Stromal cell of bone marrow (primary cell): ENCODE measurements at places on chromosomes 3 and 15.

GRCh38 chr3:25783661-25784512 is 644 bp upstream of the NGLY1 start:
- peak; percentile 5 for DNase-seq

DNA sequence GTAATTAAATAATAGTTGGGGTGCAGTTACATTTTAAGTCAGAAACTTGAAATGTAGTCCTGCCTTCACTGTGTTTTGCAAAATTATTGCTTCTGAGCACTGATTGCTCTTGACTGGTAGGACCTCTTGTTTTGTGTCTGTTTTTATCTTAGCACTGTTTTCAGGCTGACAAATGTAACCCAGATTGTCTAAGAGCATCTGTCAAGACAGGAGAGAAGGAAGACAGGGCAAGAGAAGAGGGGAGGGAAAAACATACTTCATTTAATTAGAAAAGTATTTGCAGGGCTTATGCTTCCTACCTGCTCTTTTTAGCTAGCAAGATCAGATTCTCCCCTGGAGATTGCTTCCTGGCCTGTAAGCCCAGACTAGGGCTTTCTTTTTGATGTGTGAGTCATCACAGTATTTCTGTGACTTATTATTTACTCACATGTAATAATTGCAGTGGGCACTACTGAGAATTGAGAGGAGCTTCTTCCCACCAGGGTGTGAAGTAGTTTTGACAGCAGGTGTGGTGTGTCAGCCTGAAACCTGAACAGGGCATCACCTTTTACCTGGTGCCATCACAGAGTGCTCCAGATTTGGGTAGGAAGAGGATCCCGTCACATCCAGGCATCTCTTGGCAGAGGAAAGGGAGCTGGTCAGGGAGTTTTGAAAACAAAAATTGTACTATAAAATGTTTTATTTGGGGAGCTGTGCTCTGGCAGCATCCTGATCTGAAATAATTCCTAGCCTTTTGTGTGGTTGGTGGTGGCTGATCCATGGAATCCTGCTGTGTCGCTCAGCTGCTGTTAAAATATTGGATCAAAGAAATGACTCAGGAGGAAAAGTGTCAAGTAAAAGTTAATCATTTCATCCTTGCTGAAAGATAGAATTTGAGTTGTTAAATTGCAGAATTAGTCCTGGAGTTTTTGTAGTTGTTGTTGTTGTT is 98.2 kb downstream of the TMEM108 start:
- DNase-seq = no peak

DNA sequence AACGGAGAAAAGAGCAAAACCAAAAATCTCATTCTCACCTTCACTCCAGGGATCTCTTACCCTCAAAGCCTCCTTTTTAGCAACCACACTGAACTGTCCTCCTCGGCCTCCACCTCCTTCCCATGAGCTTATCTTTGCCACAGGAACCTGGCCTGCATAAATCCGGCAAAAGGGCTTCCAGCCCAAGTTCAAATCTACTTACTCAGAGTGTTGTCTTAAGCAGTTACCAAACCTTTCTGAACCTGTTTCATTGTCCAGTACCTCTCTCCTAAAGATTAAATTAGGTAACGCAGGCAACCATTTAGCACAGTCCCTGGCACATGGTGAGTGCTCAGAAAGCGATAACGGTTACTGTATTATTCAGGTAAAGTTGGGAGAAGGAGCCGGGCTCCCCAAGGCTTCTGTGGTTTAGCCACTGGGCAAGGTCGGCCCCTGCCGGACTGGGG is 777 bp downstream of the CIB1 start:
- no peak for DNase-seq

GRCh38 chr3:48685603-48686511 is at the start of gene NCKIPSD:
TSS of gene NCKIPSD (minus strand) at chr3:48685915. CDS start at chr3:48685807, 108 bp downstream.
- peak; percentile 65 for DNase-seq

- DNase-seq = no peak
These were observed 65.9 kb downstream of the BTD start for GRCh38 chr3:15667484-15667883.

DNA sequence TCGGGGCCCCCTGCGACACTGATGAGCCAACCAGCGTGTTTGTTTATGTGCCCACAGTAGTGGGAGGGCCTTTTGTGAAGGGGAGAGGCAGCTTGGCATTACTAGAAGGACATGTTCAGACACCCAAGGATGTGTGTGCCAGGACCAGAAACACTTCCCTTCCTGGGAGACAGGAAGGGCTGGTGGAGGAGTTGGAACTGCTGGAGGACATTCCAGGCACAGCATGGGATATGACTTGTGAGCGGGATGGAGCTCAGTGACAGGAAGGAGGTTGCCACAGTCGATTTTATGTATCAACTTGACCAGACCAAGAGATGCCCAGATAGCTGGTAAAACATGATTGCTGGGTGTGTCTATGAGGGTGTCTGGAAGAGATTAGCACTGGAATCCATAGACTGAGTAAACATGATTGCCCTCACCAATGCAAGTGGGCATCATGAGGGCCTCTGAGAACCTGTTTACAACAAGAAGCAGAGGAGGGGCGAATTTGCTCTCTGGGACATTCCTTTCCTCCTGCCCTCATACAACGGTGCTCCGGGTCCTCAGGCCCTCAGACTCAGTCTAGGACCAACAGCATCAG is 106.4 kb upstream of the TLE3 start:
- DNase-seq = no peak

- DNase-seq = no peak
These were observed 266.1 kb downstream of the ARRDC4 start for GRCh38 chr15:98226578-98226977.

DNA sequence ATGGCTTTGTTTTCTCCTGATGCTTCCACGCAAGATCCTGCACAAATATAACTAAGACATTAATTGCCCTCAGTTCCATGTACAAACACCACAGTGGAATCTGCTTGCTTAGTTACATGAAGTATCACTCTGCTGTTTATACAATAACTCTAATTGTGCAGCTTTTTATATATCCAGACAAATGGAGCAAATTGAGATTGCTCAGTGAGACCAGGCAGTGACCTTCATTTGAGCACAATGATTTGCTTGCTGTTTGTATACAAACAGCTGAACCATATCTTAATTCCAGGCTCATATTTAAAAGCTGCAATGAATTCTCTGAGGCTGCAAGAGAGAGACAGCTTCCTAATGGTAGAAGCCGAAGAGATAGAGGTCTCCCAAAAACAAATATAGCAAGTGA is 243.7 kb downstream of the CADPS start:
- DNase-seq = no peak

DNA sequence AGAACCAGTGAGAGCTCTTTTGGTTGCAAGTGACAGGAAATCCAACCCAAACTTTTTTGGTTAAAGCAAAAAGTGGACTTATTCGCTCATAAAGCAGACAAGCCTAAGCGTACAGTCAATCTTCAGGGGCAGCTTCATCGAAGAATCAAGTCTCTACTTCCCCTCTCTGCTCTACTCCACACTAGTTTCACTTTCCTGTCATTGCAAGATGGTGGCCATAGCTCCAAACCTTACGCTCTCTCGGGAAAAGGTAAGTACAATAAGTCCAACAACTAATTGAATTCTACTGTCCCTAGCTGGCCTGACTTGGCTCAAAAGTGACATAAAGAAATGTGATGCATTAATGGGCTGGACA is 24.9 kb upstream of the ZNF710 start:
- no peak for DNase-seq

DNA sequence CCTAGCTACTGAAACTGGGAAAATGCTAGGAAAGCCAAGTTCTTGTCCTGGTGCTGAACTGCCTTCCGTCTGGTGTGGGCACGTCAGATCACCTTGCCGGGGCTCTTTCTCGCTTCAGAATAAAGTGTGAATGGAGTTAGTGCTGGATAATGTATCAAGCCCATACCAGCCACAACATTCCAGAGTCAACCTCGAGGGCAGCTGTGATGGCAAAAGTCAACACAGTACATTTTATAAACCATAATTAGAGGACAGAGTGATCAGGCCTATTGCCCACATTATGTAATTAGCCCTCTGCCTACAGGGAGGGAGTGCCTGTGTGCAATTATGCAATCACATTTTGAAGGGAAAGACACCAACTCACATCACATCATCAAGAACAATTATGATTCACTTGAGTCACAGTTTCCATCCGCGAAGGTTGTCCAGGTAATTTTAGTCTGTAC is 165.2 kb downstream of the RORA start:
- no peak for DNase-seq

DNA sequence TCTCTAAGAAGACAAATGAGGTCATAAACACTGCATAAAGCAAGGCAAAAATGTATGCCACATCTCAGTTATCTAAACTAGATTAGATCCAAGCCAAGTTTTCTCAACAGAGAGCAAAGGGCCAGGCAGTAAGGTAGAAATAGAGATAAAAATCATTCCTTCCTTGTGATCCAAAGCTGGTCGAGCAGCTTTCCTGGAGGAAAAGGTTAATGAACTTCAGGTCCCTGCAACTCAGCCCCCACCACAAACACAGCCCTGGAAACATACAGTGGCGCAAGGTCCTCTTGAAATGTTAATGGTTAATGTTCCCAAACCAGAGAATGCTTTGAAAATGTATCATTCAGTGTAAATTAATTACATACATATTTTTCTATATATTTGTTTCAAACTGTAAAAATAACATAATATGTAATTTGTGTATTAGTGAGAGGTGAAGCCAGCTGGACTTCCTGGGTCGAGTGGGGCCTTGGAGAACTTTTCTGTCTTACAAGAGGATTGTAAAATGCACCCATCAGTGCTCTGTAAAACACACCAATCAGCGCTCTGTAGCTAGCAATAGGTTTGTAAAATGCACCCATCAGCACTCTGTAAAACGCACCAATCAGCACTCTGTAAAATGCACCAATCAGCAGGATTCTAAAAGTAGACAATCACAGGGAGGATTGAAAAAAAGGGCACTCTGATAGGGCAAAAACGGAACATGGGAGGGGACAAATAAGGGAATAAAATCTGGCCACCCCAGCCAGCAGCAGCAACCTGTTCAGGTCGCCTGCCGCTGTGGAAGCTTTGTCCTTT is 17.1 kb downstream of the LYSMD2 start:
- DNase-seq = no peak

DNA sequence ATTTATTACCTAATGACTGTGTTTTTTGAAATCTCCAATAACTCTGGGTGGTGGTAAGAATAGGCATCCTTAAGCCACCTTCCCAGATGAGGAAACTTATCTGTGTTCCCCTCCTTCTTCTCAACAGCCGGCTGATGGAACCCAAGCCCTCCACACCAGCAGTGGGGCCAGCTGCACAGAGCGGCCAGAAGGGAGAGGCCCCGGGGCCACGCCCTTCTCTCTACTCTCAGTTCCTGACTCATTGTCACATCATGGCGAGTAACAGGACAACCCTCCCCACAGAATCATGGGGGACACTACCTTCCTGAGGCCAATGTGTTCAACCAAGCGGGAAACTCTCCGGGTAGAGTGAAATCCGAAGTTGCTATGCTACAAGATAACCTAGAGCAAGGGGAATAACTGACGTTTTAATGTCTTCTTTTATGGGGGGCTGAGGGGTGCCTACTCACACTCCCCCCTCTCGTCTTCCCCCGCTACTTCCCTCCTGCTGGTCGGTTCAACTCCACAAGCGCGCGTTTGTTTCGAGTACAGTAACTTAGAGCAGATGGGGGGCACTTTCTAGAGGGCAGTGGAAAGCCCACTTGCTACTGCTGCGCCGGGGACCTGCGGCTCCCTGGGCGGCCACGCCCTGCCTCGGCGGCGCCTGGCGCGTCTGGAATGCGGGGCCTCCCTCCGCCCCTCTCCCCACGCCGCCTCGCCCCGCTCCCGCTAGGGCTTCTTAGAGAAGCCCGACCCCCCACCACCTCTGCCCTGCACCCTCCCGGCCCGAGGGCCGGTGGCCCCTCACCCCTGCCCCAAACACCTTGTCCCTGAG is 621 bp downstream of the ANXA2 start:
- peak; percentile 66 for DNase-seq

GRCh38 chr3:36795622-36796021 is 31.3 kb upstream of the DCLK3 start:
- no peak for DNase-seq

- DNase-seq = no peak
These were observed 318.7 kb downstream of the FOXP1 start for GRCh38 chr3:71264840-71265239.

GRCh38 chr3:62289922-62290321 is 83.4 kb downstream of the FEZF2 start:
- no peak for DNase-seq

GRCh38 chr15:77296773-77297337 is 123.0 kb downstream of the PEAK1 start:
- no peak for DNase-seq

DNA sequence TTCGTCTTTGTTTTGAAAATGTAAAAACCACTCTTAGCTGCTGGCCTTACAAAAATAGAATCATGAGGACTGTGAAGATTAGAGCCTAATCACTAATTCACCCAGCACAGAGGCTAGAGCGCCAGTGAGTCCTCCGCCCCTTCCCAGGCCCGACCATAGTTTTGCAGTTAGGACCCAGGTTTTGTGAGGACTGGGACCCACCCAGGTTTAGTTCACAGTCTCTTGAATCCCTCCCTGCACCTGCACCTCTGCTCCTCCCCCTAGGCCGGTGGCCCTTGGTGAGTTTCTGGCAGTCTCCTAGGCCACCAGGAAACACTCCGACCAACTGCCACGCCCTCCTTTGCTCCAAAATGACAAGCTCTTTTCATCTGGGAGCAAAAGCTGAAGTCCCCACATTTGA is 136.0 kb upstream of the CCDC54 start:
- DNase-seq = no peak

GRCh38 chr3:168688267-168688666 is 592.5 kb upstream of the GOLIM4 start:
- DNase-seq = no peak
